ENCODE measurements at places on chromosomes 4 and X.

GRCh38 chr4:102217775-102218355 is 127.4 kb downstream of the SLC39A8 start:
- DNase-seq = no peak

DNA sequence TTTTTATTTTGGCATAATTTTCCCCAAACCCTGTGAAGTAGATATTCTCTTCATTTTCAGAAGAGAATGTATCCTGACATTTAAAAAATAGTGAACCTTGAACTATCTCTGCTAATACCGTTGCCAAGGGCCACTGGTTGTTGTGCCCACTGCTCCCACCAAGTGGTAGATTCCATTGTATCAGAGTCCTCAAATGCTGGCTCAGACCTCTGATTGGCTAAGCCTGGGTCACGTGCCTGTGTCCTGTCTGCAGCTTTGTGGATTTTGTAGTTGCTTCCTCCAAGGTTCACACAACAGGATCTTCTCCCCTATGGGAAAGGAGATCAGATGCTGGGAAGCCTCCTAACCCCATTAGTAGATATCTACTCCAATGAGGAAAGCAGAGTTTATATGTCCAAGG is 104.8 kb upstream of the CASK start:
- DNase-seq = no peak

GRCh38 chr4:186792728-186793366 is 69.2 kb upstream of the FAT1 start:
- no peak for DNase-seq

DNA sequence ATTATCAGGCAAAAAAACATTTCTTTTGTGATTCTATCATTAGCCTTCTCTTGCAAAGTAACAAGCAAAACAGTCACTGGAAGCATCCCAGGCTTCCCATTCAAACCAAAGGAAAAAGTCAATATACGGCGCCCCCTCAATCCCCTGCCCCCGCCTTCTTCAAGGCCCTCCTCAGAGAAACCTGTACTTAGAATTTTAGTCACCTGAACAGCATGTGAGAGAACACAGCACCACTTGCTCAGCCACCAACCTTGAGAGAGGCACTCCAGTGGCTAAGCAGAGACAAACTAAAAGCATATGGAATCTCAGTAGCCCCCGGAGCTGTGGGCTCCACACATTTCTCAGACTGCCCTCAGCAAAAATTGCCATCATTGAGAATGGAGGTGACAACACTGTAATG is 25.2 kb downstream of the LEF1 start:
- no peak for DNase-seq

DNA sequence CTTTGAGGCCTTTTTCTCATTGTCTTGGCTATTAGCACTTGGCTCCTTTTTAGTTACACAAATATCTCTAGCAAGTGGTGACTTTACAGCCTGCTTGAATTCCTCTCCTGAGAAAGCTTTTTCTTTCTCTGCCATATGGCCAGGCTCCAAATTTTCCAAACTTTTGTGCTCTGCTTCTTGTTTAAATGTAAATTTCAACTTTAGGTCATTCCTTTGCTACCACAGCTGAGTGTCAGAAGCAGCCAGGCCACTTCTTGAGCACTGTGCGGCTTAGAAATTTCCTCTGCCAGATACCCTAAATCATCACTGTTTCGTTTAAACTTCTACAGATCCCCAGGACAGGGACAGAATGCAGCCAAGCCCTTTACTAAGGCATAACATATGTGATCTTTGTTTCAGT is 222.4 kb downstream of the FBXO8 start:
- DNase-seq = no peak

- no peak for DNase-seq
Measured at GRCh38 chr4:27276307-27277073, 415.8 kb downstream of the STIM2 start.

DNA sequence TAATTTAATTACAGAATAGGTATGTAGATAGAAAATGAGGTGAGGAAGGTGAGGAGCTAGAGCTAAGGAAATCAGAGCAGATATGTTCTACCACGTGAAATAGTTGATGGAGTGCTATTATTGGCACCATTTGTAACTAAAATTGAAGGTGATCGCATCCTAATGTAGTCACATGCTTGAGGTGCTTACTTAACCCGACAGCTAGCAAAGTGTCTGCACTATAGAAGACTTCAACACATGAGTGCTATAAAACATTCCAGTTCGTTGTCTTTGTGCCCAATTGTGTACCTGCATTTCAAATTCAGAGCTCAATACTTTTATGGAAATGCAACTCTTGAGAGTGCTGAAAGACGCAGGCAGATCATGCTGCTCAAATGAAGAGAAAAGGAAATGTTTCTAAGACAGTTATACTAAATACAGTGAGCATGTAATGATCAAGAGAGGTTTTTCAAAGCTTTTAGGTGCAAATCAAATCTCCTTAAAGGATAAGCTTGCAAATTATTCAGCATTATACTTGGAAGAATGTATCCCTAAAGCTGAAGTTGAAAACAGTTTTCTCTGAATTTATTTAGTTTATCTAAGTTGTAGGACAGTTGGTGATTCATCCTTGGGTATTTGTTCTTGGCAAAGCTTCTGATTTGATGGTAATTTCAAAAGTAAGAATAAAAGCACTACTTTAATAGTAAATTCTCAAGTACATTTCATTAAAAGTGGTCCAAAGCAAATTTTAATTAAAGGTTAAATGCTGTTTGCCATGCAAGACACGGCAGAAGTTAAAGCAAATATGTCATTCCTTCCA is 223.9 kb upstream of the EPHA5 start:
- DNase-seq = no peak

- DNase-seq = no peak
Measured at GRCh38 chr4:125267630-125268029, 47.1 kb upstream of the FAT4 start.

GRCh38 chrX:40240844-40241243 is 143.1 kb upstream of the BCOR start:
- DNase-seq = no peak

DNA sequence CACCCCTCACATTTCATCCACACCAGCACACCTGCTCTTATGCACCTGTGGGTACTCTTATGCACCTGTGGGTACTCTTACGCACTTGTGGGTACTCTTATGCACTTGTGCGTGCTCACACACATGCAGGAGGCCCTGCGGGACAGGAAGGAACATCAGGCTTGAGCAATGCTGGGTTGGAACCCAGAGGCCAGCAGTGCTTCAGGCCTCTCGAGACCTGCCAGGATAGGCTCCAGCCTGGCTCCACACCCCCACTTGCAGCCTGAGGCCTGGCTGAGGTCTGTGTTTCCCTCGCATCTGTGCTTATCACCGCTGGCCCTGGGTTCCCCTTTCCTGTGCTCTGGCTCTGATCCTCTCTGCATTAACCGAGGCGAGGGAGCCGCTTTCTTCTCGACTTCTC is 34.7 kb downstream of the SORCS2 start:
- no peak for DNase-seq

DNA sequence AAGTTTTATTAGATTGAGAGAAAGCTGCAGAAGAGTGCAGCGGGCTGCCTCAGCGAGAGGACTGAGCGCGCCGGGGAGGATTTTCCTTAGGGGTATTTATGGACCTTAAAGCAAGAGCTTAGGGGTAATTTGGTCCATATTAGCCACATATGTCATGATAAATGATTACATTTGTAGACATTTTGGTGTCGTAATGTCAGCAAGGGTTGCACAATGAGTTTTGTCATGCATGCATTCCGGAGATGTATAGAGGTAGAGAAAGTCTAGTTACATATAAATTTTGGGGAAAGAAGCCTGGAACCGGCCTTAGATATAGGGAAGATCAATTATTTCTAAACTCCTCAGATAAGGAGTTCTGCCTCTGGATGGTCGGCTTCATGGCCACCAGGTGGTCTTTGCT is 10.0 kb downstream of the MGST2 start:
- DNase-seq = no peak

DNA sequence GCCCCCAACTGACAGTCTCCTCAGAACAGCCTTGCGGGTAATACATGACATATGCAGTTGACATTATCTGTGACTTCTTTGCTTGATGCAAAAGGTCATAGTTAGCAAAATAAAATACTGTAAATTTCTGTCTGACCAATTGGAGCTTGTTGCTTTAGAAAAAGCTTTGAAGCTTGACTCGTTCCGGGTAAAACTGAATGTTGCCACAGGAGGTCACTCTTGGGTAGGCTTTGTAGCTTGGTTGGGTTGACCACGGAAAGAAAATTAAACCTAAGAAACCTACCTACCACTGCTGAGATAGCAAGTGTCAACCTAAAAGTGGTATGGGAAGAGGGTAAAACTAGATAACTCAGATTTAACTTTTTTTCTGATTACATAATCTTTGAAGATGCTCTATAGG is 23.2 kb downstream of the PRPS2 start:
- DNase-seq = peak; percentile 29

DNA sequence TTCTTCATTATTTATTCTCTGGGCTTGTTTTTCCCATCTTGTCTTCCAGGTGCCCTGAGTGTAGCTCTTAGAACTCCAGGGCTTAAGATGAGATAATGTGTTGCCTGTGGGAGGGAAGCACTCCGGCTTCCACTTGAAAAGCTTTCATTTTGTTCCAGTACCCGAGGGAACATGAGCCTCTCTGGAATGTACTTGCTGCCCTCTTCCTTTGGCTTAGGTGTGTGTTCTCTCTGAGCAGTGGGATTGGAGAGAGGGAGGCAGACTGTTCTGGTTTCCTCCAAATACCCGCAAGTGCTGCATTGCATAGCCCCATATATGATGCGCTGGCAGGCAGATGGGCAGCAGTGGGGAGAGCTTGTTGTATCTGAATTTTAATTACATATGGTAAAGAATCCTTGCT is 861 bp upstream of the DTHD1 start:
- DNase-seq = no peak

- no peak for DNase-seq
Measured at GRCh38 chrX:49238735-49239134, 3.5 kb downstream of the CCDC22 start.

DNA sequence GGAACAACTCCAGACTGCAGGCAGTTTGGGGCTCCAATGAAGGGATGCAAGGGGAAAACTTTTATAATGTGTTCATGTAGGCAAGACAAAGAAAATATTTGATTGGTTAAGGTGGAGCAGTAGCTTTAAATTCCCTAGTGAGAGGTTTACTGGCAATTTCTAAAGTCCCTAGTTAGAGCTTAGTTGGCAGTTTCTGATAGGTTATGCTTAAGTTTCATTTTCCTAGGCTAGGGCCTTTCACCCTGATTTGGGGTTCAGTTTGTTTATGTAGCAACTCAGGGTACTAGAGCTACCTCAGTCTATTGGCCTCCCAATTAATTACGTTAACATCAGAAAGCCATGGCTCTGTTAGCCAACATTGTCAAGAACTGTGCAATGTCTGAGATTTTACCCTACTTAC is 14.6 kb downstream of the BBS12 start:
- DNase-seq = no peak

DNA sequence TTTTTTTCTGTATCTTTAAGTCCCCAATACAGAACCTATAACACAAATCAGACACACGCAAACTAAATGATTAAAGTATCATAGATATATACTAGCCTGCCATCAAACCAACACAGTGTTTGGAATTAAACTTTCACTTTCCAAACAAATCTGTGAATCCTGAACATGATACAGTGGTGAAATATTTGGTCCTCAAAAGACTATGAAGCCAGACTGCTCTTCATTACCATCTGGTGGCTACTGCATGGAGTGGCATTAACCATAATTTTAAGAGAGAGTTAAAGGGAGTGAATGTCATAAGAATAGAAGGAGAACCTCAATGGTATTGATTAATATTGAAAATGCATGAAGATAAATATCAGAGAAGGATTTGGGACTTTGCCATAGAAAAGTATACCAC is 9.2 kb upstream of the GABRA4 start:
- no peak for DNase-seq

DNA sequence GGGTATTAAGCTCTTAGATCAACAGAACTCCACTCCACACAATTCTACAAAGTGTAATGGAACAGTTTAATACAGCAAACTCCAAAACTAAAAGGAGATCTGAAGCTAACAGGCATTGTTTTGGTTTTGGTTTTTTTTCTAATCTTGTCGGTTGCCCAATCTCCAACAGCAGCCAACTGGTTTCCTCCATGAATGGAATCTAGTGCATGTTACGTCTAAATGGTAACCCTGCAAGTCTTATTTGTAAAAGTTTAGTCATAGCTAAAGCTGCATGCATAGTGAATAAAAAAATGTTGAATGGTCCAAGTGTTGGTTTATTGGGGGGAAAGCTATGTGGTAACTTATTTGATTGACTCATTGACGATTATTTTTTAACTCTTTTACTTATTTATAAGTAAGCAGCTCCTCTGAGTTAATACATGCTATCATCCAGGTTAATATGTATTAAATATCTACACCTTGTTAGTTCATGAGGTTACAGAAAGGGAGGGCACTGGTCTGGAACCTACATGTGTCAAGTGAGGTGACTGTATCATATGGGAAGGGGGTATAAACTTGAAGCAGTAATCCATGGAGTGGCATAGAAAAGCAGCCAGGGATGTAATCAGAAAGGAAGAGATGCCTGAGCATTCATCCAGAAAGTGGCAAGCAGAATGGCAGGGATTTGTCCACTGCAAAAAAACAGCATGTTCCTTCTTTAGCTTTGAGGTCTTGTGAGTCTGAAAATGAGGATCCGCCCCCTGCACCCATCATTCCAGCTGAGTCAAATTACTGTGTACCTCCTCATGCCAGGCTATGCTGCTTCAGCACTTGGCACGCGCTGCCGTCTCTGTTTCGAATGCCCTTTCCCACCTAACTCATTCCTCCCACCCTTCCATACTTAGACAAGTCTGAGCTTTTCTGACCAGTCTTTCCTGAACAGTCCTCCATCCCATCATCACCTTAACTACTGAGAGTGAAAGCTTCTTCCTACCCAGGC is 81.7 kb downstream of the PDGFC start:
- no peak for DNase-seq

All from effector memory CD8-positive, alpha-beta T cell (primary cell).